Erythroblast (primary cell): ENCODE measurements at places on chromosomes 3 and 15.
A peak's percentile ranks its signal among the peaks of the same experiment; 100 is the strongest.

GRCh38 chr3:67384760-67385397 is 269.5 kb downstream of the SUCLG2 start:
- DNase-seq: peak; percentile 52

DNA sequence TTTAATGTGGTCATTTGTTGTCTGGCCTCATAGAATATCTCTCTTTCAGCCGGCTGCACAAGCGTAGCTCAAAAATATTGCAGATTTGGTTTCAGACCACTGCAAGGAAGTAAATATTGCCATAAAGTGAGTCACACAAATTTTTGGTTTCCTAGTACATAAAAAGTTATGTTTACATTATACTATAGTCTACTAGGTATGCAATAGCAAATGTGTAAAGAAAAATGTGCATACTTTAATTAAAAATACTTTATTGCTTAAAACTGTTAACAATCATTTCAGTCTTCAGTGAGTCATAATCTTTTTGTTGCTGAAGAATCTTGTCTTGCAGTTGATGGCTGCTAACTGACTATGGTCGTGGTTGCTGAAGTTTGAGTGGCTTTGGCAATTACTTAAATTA is 425.1 kb upstream of the ROBO1 start:
- DNase-seq: no peak

DNA sequence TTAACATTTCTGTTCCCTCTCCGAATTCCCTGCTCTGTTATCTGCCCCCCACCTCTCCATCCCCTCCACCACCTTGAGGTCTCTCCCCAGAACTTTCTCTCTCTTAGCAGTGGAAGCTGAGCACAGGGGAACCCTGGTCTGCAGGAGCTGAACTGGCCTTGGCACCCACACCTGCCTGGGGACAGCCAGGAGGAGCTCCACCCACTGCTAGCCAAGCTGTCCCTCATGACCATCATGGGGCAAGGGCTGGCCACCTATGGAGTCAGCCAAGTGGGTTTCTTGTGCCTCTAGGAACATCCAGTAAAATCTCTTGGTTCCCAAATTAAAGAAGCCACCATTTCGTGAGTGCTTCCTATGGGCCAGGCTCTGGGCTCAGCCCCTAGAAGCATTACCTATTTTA is 276.4 kb upstream of the TLE3 start:
- no peak for DNase-seq

GRCh38 chr3:190706582-190706981 is 155.9 kb downstream of the GMNC start:
- DNase-seq: no peak

DNA sequence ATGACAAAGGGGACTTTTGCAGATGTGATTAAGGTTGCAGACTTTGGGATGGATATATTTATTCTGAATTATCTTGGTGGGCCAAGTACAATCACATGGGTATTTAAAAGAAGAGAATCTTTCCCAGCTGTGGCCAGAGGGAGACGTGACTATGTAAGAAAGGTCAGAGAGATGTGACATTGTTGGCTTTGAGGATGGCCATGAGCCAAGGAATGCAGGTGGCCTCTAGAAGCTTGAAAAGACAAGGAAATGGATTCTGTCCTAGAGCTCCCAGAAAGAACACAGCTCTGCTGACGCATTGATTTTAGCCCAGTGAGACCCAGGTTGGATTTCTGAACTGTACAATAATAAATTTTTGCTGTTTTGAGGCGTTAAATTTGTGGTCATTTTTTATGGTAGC is 616.0 kb upstream of the TBL1XR1 start:
- DNase-seq: no peak

DNA sequence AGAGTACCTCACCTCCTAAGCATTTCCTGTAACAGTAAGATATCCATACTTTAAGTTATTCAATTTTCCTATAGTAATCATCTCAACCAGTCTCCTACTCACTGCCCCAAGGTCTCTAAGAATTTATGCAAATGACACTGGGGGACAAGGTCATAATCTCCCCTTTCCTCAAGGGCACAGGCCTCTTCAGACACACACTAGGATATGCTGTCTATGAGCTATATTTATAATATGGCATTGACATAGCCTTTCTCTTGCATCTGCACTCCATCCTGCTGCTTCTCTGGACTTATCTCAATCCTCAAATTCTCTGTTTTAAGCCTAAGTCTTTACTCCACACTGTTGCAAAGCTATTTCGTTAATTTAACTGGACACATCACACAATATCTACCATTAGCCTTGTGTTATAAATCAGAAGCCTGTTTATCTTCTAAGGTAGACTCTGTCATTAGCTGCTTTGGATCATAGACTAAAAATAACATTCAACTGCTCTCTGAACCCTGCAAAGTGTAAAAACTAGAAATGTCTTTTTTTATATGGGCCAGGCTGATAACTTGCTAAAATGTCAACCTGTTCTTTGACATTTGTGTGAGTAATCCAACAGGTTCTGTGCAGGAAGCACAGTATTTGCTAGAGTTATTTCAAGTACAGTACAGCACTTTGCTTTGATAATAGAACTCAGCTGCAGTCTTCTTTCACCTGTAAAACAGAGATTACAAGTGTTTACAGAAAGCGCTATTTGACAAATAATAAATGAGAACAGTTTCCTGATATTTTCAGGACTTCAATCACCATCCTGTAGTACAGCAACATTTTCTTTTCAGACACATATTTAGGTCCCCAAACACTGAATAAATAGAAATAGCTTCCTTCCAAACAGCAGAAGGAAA is 17.8 kb upstream of the SEC62 start:
- DNase-seq: no peak

- no peak for DNase-seq
Observed at GRCh38 chr3:182673336-182673735, 120.0 kb upstream of the ATP11B start.

DNA sequence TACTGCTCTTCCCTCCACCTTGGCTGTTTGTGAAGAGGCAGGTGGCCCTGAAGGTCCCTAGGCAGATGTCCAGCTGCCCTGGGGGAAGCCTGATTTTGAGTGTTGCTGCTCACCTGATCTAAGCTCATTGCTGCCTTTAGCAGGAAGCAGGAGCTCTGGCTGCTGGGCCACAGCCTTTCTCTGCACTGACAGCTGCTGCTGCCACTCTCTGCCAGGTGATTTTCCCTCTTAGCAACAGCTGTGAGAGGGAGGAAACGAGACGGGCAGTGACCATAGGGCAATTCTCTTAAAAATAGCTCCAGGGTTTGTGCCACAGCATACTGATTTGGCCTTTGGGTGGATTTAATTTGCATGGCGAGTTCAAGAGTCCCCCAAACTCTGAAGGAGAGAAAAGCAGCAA is 415.8 kb upstream of the SEMA6D start:
- no peak for DNase-seq

DNA sequence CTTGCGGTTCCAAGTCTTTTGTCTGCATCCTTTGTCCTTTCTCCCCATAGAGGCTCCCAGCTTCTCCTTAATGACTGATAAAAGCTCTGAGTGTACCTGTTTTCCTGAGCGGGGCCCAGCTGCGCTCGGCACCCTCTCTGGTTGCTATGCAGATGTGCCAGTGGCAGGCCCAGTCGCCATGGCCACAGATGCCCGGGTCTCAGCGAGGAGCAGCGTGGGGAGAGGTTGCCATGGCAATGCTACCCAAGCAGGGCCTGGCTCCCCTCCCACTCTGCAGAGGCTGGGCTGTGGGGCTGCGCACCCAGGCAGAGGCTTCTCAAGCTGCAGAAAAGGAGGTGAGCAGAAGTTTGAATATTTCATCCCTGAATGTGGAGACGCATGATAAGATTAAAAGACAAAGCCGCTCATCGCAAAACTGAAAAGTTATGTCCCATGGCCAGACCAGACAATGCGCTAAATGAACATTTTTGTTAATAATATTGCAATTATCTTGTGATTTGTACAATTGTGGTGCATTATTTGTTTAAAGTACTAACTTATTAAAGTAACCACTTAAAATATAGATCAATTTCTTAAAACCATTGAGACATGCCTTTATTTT is 66.1 kb downstream of the TPRA1 start:
- no peak for DNase-seq

DNA sequence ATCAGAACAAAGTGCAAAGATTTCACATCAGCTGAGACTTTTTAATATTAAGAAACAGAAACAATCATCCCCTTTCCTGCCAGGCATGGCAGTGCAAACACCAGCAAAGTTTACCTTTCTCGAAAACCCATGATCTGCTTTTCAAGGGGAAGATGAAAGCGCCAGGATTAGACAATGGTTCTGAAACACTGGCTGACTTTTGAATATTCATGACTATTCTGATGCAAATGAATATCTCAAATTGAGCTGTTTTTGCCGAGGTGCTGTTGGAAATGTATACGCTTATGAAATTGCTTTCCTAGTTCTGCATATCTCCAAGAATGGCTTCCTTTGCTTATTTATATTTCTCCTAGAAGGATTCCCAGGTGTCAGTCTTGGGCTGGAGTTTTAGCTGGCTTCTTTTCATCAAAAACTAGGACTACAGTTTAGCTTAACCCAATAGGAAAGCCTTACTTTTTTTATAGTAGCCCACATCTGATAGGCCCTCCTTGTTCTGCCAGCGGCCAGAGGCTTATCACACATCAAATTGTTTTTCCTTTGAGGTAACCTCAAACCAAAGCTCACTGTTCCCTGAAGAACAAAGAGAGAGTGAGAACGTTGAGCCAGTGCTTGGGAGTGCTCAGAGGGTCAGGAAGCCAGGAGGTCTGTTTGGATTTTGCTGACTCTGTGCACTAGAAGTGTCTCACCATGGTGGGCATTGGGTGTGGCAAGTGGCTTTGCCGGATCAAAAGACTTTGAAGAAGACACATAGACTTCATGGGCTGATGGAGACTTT is 74.0 kb upstream of the PLCL2 start:
- DNase-seq: no peak

DNA sequence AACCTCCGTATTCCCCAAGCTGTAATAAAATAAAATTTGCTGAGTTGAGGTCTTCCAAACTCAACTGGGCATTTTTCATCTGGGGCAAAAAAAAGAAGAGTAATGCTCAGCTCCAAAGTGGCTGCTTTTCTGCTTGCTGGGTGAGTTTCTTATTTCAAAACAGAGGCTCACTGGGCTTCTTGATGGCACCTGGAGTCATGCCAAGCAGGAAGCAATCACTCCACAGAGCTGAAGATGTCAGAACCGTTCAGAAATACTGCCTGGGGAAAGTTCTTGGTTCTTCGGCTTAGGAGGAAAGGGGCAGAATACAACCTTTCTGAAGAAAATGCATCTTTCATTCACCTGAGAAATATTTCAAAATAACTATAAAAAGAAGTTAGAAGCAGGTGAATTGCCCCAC is 4.1 kb downstream of the CCR9 start:
- no peak for DNase-seq

- no peak for DNase-seq
Observed at GRCh38 chr3:104648823-104649222, 717.9 kb upstream of the ALCAM start.

DNA sequence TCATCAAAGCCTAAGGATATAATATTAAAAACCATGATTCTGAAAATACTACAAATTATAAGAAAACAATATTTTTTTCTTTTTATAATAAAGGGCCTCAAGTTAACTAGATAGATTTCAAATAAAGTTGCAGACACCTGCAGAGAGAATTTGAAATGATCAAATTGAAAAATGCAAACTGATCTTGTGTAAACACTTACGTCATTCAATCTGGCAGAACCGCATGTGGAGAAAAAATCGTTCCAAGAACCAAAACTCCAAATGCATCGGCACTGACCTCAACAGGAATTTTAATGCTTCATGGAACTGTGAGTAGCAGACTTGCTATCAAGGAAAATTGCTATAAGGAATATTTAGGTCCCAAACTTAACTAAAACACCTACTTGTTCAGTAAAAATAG is 17.2 kb downstream of the CPA3 start:
- no peak for DNase-seq

DNA sequence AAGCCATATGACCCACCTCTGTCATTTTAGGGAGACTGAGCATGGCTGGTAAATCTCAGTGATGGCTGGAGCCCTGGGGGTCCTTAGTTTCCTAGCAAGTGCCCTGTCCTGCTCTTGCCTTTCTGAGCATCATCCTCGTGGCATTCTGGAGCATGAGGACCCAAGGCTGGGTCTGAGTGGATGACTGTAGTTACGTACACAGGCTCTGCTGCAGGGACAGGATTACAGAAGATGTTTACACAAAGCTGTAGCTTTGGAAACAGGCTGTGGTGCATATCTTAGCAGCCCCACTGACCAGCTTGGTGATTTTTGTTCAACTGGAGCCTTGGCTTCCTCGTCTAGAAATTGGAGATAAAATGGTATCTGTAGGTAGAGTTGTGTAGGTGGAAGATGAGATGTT is 272.9 kb upstream of the CTDSPL start:
- DNase-seq: no peak

GRCh38 chr15:37058316-37058985 is 41.9 kb downstream of the MEIS2 start:
- no peak for DNase-seq
